ENCODE measurements at places on chromosomes 16 and 17.
A peak's percentile ranks its signal among the peaks of the same experiment; 100 is the strongest.

- DNase-seq: peak; percentile 66
These were observed 166.2 kb downstream of the XYLT1 start for GRCh38 chr16:17304491-17305119.

DNA sequence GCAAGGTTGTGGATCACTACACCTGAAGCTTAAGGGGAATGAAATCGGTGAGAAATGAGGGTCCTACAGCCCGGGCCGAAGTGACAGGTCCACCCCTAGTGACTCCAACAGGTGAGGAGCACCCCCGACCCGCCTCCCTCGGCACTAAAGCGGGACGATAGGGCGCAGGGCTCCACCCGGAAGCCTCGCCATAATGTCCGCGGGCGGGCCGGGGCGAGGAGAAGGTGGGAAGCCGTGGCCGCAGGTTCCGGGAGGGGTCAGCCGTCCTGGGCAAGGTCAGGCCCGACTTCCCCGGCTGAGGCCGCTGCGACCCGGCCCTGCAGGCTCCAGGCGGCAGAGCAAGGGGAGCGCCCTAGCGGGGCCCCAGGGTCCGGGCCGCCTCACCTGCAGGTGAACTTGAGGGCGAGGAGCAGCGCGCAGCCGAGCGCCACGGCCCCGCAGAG lies 543 bp downstream of the TXNDC11 start:
- no peak for DNase-seq

- no peak for DNase-seq
These were observed 294.6 kb downstream of the CNTNAP4 start for GRCh38 chr16:76571755-76572154.

- DNase-seq: no peak
These were observed 8.4 kb downstream of the CDR2L start for GRCh38 chr17:74995847-74996246.

Measured in islet precursor cell (in vitro differentiated cells).